ENCODE measurements at places on chromosomes 7 and 10. TPM values are rescaled to one million over a fixed set of nuclear protein-coding genes. Genes with fewer than 3 reads are reported as not detected.

GRCh38 chr7:5203183-5203537, 13.1 kb downstream of the WIPI2 start:
- no peak for DNase-seq

GRCh38 chr7:37180828-37181549, 267.7 kb downstream of the ELMO1 start:
- DNase-seq = no peak

DNA sequence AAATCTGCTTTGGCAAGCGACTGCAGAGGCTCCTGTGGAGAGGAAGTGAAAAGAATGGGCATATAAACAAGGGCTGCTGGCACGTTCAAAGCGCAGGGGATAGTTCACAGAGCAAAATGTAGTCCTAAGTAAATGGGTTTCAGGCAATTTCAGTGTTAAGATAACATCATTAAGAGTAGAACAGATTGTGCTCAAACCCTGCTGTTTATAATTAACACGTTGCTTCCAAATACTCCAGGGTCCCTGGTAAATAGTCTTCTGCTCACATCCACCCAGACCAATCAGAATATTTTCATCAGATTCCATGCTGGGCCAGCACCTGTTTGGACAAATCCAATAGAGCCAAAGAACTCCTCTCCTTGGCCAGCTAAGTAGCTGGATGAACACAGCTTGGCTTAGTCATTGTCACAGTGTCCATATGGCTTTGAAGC, 81.4 kb downstream of the ORC5 start:
- no peak for DNase-seq

DNA sequence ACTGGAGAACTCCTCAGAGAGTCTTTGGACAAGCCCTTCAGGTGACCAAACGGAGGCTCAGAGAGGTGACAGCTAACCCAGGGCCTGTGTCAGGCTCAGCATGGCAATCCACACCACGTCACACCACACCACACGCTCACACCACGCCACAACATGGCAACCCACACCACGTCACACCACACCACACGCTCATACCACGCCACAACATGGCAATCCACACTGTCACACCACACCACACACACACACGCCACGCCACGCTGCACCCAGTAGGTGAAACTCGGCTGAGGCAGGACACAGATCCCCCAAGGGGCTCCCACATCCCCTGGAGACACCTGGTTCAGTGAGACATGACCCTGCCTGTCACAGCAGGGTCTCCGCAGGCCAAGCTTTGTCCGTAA, 107.3 kb downstream of the PDGFA start:
- DNase-seq = no peak

DNA sequence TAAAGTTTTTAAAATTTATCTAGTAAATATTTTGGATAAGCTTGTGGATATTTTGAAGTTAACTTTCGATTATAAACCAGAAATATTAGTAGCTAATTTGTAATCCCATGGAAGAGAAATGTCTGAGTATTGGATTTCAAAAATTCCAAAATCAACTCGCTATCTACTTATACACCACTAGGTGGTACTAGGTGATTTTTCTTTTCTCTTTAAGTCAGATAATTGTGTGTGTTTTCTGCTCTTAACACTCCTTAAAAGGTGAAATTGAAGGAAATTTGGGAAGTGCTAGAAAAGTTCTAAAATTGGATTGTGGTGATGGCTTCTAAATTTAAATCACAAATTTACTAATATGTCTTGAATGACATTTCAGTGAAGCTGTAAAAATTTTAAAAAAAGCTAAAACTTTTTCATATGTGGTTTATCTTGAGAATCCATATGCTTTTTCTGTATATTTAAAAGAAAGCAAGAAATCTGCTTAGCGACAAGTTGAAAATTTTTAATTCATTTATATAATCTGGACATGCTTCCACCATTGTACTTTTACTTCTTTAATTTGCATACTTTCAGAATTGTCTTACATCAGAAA, 90.2 kb downstream of the IPMK start:
- peak; percentile 23 for DNase-seq

DNA sequence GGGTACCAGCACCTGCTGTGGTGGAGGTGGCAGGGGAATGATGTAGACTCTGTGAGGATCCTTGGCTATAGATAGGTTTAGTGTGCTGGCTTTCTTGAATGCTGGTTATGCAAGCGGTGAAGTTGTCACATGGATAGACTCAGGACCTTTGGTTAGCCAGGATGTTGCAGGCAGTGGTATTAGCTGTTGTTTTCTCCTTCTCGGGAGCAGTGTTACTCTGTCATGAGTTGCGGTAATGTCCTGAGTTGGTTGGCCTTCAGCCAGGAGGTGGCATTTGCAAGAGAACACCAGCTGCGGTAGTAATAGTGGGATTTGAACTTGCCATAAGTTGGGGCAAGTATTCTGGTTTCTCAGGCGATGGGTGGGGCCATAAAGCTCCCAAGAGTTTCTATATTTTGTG, 10.8 kb downstream of the AGK start:
- DNase-seq = no peak

GRCh38 chr10:130762491-130762890, 549.0 kb downstream of the TCERG1L start:
- DNase-seq = no peak

DNA sequence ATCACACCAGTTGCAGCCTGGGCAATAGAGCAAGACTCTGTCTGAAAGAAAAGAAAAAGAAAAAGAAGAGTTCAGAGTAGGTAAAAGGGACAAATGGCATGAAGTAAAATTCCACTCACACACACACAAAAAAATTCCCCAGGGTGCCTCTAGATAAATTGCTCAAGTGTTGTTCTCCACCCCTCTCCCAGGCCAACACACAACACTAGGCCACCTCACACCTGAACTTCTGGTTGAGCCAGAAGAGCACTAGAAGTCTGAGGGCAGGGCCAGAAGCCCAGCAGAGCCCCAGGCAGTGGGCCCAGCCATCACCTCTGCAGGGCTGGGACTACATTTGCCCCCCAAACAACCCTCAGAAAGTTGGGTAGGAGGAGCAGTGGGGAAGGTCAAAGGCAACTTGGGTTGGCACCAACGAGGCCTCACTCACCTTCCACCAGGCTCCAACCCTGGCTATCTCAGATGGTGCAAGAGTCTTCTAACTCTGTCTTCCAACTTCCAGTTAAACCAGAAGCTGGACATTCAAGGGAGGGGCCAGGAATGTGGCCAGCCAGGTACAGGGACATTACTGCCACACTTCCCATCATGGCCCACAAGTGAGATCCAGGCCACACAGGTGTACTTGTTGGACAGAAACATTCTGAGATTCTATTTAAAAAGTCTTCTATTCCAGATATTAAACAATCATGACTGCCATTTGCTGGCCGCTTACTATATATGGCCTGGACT, 25.6 kb upstream of the DLX6 start:
- DNase-seq = no peak

DNA sequence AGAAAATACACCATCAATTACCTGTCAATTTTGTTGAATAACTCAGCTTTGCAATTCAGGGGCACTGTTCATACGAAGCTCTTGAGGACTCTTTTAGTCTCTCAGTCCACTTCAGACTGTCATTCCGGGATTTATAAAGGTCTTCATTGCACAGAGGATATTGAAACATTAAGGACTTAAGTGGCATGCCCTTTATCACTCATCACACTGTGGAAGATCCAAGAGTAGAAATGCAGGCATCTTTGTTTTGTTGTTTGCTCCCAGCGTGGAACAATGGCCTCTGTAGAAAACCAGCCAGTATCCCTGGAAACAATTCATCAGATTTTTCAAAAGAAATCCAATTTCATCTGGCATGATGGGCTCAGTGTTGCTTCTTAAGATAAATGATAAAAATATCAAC, 66.3 kb upstream of the LRGUK start:
- DNase-seq = no peak

- no peak for DNase-seq
Observed at GRCh38 chr7:114940220-114940619, 18.3 kb downstream of the MDFIC start.

- no peak for DNase-seq
Observed at GRCh38 chr7:92360387-92360786, 86.9 kb upstream of the GATAD1 start.

- DNase-seq = no peak
Observed at GRCh38 chr10:132498562-132499366, 38.8 kb upstream of the INPP5A start.

GRCh38 chr7:120680985-120681384, 177.0 kb downstream of the TSPAN12 start:
- DNase-seq = no peak

DNA sequence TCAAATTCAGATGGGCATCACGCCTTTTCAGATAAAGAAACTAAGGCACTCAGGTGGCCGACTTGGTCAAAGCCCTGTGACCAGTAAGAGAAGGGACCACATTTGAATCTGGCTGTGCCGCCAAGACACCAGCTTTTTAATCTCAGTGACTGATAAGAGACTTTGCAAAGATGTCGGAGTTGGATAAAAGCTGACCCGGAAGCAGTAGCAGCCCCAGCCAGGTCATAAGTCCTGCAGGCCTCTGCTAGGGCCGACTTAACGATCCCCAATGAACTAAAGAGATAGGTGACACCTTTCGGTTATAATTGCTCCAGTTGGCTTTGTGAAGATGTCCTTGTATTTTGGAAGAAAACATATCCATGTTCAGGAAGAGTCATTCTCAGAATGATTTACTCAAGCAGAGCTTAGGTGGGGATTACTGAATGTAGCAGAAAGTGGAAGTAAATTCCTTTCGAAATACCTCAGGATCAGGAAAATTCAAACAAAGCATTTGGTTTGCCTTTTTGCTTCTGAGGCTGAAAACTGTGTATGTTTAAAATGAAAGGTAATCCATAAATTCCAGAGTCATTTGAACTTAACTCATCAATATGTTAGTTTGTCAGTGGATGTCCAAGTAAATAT, 164.2 kb upstream of the PITRM1 start:
- DNase-seq = no peak

GRCh38 chr10:47152861-47153349, 147.1 kb upstream of the GDF10 start:
- DNase-seq = peak; percentile 58

GRCh38 chr7:51029701-51030191, 247.1 kb upstream of the GRB10 start:
- DNase-seq = no peak

GRCh38 chr7:50450590-50451032, 461 bp upstream of the FIGNL1 start:
- DNase-seq = no peak

DNA sequence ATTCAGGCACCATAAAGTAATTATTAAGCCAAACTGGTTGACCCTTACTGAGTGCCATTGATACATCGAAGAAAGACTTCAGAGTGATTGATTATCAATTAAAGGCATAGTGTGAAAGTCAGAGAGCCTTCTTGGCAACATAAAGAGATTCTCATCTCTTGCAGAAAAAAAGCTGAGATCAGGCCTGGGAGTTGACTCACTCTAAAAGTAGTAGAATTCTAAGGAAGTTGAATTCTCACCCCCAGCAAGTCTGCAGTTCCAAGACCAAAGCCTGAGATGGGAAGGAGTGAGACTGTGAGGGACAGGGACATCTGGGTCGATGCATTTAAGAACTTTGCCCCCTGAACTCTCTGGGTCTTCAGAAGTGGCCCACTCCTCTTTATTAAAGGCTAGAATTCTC, 21.6 kb upstream of the ERCC6 start:
- DNase-seq = no peak

DNA sequence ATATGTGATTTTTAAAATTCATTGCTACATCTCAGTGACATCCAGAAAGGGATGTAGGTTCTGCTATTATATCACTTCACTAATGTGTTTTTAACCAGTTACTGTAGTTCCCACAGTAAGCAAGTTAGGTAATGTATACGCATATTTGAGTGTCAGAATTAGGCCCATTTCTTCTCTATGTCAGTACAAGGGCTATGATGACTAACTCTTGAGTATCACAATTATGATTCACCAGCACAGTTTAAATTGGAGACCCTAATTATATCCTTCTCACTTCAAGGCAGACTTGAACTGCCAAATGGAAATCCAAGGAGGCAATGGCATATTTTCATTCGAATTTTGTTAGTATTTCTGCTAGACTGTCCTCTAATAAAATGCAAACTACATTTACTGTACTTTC, 23.6 kb downstream of the BZW2 start:
- no peak for DNase-seq

- no peak for DNase-seq
Observed at GRCh38 chr7:77516085-77516484, 21.0 kb upstream of the PTPN12 start.

DNA sequence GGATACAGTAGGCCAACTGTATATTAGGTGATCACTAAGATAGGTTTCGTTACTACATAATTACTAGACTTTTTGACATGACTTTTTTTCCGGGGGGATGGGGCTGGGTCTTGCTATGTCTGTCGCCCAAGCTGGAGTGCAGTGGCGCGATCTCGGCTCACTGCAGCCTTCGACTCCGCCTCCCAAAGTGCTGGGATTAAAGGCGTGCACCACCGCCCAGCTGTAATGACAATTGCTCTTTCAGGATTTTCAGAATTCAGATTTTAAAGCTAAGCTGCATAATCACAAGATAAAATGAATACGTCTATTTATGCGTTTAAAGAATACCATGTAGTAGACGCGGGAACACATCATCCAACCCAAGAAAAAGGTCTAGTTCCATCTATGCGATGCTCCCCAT, 982 bp downstream of the IDI1 start:
- DNase-seq = no peak

- DNase-seq = peak; percentile 72
Observed at GRCh38 chr7:129501760-129502707, at the start of gene SMKR1. TSS of gene SMKR1 (plus strand) at chr7:129502531. CDS start at chr7:129502825, 294 bp downstream.

DNA sequence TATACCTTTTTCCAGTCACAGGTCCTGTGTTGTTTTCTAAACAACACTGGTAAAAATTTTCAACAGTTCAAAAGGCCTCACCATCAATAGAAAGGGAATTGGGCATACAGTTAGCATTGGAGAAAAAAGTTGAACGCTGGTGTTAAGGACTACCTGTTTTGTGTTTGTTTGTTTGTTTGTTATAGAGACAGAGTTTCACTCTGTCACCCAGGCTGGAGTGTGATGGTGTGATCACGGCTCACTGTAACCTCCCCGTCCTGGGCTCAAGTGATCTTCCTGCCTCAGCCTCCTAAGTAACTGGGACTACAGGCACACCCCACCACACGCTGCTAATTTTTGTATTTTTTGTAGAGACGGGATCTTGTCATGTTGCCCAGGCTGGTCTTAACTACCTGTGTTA, 306.1 kb downstream of the PRPF18 start:
- no peak for DNase-seq

GRCh38 chr10:79390057-79390456, 42.8 kb downstream of the PPIF start:
- DNase-seq = no peak

GRCh38 chr10:12634621-12634931, 285.2 kb downstream of the CAMK1D start:
- peak; percentile 30 for DNase-seq

CALN1 gene
- not detected for total RNA-seq

BRAT1 gene
- 74.9 TPM for total RNA-seq

CYP26A1 gene
- total RNA-seq = not detected

H2AZ2 gene
- 468 TPM for total RNA-seq

GBX1 gene
- total RNA-seq = not detected

ARHGEF5 gene
- total RNA-seq = 8.7 TPM

KCND2 gene
- not detected for total RNA-seq

GPR85 gene
- not detected for total RNA-seq

ANKRD30A gene
- not detected for total RNA-seq

GIMAP2 gene
- total RNA-seq = not detected

CALD1 gene
- 11.1 TPM for total RNA-seq

MMP21 gene
- total RNA-seq = not detected

HOXA5 gene
- total RNA-seq = 130 TPM

PIK3AP1 gene
- 0.43 TPM for total RNA-seq
